ENCODE measurements at places on chromosomes 3 and 15.
A peak's percentile ranks its signal among the peaks of the same experiment; 100 is the strongest.

DNA sequence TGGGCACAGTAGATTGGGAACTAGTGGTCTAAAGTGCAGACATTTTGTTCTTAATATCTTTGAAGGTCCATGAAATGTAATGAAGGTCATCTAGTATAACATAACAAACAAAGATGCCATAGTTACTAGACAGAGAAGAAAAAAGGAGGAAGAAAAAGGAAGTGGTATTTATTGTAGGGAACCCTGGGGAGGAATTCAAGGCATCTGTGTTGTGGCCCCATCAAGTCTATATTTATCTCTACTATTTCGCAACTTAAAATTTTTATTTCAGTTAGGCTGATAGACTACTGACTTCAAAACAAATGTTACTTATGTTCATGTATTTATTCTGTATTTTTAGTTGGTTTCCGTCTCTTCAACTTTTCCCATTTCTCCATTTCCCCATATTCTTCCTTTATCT lies 48.9 kb upstream of the ZDHHC23 start:
- DNase-seq: no peak

GRCh38 chr3:127052121-127052561 lies 69.2 kb downstream of the PLXNA1 start:
- DNase-seq: no peak

DNA sequence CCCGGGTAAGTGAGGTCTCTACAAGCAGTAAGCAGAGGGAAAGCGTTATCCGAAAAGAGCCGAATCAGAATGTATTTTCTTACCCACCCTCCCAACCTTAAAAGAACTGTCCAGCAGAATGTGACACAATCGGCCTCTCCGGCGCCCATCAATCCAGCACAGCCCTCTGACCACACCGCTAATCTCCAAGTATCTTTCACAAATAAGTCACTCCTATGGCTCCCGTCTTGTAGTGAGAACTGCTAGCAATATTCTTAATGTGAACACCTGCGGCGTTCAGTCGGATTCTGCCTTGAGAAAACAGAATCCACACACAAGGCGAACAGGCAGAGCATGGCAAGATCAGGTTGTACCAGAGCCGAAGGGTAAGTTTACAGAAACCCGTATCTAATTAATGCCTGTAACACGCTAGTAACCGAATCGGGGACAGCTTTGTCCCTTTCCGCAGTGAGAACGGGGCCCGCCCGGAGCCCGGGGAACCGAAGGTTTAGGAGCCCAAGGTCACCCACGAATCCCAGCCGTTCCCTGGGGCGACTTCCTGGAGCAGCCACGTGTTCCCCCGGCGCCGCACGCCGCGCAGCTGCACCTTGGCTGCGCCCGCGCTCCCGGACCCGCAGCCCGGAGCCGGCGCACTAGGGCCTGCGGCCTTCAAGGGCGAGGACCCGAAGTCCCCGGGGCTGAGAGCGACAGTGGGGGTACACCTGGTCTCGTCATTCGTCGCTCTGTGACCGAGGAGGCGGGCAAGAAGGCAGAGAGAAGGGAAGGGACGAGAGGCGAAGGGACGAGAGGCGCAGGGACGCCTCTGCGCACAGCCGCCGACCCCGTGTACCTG lies 672 bp downstream of the TFRC start:
- DNase-seq: peak; percentile 72

GRCh38 chr15:34284937-34285336 lies 52.6 kb downstream of the SLC12A6 start:
- DNase-seq: no peak

- DNase-seq: no peak
Observed at GRCh38 chr3:77931255-77932009, 891.5 kb downstream of the ROBO2 start.

DNA sequence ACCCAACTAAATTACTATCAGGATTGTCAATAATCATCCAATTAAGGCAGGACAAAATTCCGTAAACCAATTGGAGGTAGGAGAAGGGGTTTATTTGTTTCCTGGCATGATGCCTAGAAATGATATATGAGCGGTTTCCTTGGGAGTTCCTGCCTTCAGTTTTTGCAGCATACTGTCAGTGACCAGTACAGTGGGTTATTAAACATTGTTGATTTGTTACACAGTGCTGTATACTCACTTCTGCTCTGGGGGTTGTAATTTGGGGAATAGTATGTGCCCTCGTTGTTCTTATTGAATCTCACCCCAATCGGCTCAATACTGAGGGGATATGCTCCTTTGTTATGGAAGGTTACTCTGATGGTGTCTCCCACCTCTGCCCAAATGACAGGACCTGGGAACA lies 22.2 kb downstream of the CP start:
- no peak for DNase-seq

DNA sequence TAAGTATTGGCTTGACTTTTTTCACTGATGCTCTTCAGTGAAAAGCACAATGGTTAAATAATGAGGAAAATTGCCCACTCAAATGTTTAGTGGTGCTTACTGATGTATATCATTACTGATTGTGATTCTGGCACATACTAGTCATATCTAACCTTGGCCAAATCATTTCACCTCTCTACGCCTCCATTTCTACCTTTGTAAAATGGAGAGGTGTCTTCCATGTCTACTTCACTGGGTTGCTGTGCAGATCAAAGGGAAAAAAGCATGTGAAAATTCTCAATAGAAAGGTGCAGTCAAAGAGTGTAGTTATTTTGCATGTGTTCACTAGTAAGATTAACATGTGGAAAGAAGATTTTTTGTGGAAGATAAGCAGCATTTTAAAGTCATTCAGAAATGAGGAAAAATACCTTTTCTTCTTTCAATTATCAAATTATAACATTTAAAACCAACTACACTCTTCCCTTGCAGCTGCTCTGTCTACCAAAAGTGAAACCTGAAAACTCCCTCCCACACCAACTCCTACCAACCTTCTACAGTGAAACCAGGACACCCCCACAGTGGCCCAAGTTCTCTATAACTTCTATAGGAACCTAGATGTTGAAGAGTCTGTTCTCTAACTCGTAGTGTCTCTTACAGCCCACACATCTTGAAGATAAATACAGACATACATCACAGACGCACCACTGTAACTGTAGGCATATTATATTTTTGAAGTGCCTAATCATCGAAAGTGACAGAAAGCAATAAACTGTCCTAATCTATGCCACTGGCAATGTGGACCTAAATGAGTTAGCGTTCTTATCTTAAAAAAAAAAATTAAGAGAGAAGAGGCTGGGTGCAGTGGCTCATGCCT lies 1.4 kb downstream of the CD200R1 start:
- no peak for DNase-seq

GRCh38 chr3:110956081-110956480 lies 115.5 kb upstream of the NECTIN3 start:
- no peak for DNase-seq

GRCh38 chr15:70385052-70385451 lies 287.3 kb upstream of the TLE3 start:
- DNase-seq: no peak

GRCh38 chr15:57504599-57504940 lies 87.1 kb upstream of the MYZAP start:
- DNase-seq: no peak
